CMK (cell line): ENCODE measurements at places on chromosomes 11 and 22.

DNA sequence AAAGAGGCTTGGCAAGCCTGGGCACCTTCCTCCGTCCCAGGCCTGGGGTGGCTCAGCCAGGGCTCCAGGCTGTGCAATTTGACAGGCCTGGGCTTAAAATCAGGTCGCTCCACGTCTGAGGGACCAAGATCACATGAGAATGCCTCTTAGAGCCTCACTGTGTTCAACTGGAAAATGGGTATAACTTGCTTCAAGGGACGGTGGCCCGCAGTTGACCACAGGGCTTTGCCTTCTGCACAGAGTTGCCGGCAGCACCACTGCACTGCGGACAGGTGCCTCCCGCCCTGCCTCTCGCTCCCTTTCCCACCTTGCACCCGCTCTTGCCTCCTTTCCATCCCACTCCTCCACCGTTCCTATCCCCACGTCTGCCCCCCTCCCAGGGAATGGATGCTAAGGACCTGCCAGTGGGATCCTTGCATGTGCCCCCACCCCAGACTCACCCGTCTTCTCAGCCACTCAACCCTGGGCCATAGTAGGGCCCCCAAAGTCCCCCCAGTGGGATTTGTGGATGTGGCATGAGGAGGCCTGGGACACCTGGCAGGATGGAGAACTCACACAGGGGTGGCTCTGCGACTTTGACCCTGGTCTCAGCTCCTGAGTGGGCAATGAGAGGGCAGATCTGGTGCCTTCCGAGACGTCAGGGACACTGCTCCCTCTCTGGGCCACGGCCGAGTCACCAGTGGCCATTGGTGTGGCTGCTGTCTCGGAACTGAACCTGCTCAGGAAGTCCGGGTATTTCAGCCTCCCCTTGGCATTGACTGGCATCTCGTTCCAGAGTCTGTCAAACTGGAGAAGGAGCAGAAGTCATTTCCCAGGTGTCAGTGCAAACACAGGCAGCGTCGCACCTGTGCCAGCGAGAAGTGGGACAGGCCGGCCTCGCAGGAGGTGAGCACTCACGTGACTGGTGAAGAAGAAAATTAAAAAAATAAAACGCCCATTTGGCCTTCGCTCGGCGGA is 128.0 kb downstream of the MPPED1 start:
- DNase-seq: no peak

- DNase-seq: peak; percentile 31
These were observed 579 bp downstream of the TANGO2 start for GRCh38 chr22:20021196-20022181.

- no peak for DNase-seq
These were observed 6.9 kb upstream of the SORL1 start for GRCh38 chr11:121445071-121445768.

- DNase-seq: no peak
These were observed 418.0 kb upstream of the SYN3 start for GRCh38 chr22:33476206-33476605.

DNA sequence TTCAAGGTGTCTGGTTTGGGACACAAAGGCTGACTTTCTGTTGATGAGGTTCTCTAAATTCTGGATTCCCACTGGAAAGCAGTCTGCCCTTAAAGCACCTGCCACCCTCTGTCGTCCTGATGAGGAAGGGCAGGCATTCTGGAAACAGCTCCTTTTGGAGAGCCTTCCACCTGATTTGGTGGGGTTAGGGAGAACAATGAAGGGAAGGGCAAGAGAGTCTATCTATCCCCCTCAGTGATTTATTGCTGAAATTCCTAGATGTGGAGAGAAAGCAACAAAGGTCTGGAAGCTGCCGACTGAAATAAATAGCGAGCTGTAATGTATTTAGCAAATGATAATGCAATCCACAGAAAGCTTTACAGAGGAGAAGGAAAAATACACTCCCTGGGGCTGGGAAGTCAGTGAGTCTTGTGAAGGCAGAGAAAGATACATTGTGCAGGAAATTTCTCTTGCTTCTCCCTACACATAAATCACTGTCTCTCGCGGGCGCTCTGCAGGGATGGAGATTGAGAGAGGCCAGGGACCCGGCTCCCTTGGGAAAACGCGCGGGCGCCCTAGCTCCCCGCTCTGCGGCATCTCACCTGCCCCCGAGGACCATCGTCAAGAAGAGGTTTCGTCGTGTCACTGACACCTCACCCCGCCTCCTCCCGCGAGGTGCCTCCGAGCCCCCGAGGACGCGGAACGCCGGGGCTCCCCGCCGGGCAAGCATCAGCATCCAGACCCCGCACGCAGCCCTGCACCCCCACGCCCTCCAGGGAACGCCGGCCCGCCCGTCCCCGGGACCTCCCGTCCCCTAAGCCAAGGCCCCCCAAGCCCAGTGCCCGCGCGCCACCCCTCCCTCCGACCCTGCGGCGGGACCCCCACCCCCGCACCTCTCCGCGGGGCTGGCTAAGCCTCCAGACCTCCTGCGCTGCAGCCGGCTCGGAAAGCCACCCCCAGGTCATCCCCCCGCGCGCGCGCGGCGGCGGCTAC is 673 bp downstream of the CDON start:
- no peak for DNase-seq

GRCh38 chr11:15062599-15062998 is 10.8 kb upstream of the CALCB start:
- DNase-seq: no peak

GRCh38 chr11:131195661-131196517 is 174.5 kb upstream of the NTM start:
- DNase-seq: no peak

- DNase-seq: no peak
These were observed 72.1 kb downstream of the MED15 start for GRCh38 chr22:20579273-20580120.

DNA sequence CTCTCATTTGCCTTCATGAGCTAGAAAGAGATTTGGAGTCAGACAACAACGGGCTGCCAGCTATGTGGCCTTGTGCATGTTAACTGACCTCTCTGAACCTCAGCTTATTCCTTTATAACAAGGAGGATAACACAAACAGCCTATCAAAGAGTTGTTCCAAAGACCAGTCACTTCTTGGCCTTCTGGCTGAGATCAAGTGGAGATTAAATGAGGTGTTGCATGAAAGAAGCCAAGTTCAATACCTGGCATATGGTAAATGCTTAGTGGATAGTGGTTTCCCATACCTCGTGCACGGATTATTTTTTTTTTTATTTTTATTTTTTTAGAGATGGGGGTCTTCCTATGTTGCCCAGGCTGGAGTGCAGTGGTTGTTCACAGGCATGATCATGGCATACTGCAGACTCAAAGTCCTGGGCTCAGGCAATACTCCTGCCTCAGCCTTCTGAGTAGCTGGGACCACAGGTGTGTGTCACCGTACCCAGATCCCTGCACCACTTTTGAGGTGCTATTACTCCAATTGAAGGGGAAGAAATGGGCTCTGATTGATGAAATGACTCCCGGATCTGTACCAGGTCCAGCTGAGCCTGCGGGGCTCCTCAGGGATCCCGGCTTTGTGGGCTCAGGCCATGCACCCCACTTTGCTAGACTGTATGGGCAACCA is 4.9 kb downstream of the LGALS1 start:
- DNase-seq: no peak

GRCh38 chr22:47394504-47395440 is 632.3 kb downstream of the TBC1D22A start:
- no peak for DNase-seq

DNA sequence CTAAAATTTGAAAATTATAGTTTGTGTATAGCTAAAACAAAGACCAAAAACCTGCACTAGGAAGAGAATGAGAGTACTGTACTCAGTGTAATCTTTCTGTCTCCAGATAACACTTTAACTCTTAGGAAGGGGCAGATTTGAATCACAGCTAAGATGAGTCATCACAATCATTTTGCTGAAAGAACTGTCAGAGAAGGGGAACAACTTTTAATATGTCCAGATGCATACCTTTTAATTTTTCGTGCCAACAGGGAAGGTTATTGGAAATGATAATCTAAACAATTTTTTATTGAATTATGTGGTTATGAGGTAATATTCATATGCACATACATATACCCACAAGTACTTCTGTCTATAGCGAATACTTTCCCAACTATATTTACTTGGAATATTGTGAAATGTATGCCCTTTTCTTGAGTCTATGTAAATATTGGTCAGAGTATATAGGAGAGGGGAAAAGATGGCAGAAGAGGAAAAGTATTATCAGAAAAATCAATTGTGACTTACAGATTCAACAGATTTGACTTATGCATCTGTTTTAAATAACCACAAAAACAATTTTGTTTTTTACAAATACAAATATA is 51.1 kb upstream of the MUC15 start:
- DNase-seq: no peak

- DNase-seq: no peak
These were observed 1.5 kb downstream of the CRKL start for GRCh38 chr22:20918663-20919218.

DNA sequence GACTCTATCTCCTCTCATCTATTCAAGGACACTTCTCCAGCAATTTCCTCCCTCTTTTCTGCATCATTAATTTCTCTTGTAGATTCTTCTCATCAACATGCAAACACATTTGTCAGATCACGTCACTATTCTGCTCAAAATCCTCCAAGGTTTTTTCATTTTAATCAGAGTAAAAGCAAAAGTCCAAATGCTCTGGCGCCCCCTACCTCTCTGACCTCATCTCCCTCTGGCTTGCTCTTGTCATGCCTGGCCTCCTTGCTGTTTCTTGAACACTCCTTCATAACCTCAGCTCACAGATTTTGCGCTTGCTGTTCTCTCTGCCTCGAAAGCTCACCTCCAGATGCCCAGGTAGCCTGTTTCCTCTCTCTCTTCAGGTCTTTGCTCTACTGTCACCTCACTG is 22.4 kb downstream of the RTCB start:
- no peak for DNase-seq

GRCh38 chr22:46259374-46259773 is 3.8 kb downstream of the PKDREJ start:
- no peak for DNase-seq
